ENCODE measurements at places on chromosomes 3 and 15. TPM values are rescaled to one million over a fixed set of nuclear protein-coding genes. Genes with fewer than 3 reads are reported as not detected.

The CAMK2N2 gene
- total RNA-seq: 1.2 TPM

The ADCY5 gene
- total RNA-seq: 12.4 TPM

The THAP10 gene
- total RNA-seq: 3.9 TPM

The HYAL3 gene
- total RNA-seq: 2.2 TPM

The DNAJC19 gene
- 119 TPM for total RNA-seq

The PLA2G4F gene
- total RNA-seq: not detected

The ZDHHC23 gene
- 0.24 TPM for total RNA-seq

The TTC21A gene
- 6.9 TPM for total RNA-seq

The ANKUB1 gene
- total RNA-seq: not detected

GRCh38 chr3:39168156-39168780 is 14.9 kb upstream of the CSRNP1 start:
- DNase-seq: no peak

DNA sequence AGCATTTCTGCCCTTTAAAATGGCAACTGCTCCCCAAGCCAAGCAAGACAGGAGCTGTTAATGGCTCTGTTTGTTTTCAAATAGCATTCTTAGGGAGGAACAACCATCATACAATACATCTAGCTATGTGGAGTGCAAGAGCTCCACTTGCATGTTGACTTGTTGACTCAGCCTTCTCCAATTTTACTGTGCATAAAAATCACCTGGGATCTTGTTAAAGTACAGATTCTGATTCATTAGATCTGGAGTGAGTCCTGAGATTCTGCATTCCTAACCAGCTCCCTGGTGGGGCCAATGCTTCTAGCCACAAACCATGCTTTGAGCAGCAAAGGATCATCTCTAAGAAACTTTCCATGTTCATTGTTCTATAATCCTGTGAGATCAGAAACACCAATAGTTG is 171.4 kb downstream of the THRB start:
- DNase-seq: no peak

DNA sequence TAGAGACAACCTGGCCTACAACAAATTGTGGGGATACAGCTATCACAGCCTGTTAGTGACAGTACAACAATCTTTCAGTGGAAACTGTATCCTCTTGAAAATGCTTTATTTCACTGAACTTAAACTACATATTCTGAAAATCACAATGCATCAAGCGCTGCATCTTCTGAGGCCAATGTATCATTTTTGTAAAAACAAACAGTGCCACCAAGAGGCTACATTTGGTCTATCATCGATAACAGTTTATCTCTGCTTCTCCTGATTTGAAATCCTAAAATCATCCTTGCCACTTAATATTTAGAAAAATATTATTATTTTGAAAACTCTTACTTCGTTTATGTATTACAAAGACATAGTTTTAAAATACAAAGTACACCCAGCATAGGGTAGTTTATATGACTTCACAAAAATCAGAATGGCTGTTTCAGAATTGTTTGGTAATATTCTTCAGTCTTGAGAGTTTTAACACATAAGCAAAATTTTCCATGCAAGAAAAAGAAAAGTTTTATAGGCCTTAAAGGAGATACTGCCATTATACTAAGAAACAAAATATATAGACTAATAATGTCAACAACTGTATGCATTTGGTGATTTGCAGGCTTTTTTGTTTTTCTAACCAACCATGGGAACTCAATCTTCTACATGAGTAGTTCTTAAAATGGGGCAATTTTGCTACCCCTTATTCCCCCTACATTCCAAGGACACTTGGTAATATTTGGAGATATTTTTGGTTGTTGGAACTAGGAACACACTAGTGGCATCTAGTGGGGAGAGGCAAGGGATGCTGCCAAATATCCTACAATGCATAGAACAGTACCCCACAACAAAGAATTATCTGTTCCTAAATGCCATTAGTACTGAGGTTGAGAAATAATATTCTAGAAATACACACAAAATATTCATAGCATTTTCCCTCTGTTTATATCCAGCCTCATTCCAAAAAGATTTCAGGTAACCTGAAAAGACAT is 42.3 kb downstream of the WDR72 start:
- DNase-seq: no peak

GRCh38 chr3:180680097-180680430 is 775 bp upstream of the CCDC39 start:
- DNase-seq: no peak

DNA sequence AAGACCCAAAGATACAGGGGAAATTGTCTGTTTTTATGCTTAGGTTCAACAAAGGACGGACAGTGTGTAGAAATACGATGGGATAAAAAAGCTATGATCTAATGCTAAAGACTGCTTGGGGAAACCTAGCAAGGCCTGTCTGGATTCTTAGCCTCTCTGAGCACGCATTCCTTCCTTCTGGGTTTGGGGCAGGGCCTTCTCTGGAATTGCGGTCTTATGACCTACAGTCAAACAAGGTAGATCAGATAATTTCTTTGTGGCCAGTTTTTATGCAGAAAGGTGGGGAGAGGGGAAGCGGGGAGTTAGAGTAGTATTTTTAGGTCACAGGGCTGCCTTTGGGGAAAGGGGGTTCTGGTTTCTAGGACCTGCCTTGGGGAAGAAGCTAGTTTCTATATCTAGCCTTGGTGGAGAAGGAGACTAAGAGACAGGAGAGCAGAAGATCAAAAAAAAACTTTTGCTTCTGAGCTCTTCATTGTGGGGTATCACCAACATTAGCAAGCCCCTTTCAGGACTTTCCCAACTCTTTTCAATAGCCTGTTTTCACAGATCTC is 39.1 kb upstream of the LIPC start:
- no peak for DNase-seq

DNA sequence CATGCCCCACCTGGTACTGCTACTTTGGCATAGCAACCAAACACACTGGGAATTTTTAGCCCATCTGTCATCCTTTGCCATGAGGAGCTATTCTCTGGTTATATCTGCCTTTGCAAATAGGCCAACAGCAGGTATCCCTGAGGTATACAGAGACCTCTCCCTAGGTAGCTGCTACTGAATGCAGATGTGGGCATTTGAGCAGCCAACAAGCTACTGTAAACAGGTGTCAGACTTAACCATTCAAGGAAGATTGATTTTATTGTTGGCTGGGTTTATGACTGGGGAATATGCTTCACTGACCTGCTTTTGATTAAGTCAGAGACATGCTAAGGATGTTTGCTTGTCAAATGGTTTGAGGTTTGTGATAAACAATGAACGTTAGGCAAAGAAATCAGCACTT is 183.2 kb downstream of the OXSM start:
- no peak for DNase-seq

- no peak for DNase-seq
Measured at GRCh38 chr3:9452417-9452816, 55.0 kb downstream of the SETD5 start.

GRCh38 chr3:8899876-8900460 is 63.3 kb downstream of the RAD18 start:
- DNase-seq: no peak

GRCh38 chr3:124600765-124601164 is 129.5 kb upstream of the UMPS start:
- DNase-seq: no peak

- no peak for DNase-seq
Measured at GRCh38 chr3:14252321-14253021, 73.9 kb downstream of the LSM3 start.

- peak; percentile 84 for DNase-seq
Measured at GRCh38 chr3:57060089-57060821, at the start of gene SPATA12. Gene SPATA12, plus strand, starts transcription at chr3:57060664. Its CDS starts 13,031 bp downstream, at chr3:57073695.

DNA sequence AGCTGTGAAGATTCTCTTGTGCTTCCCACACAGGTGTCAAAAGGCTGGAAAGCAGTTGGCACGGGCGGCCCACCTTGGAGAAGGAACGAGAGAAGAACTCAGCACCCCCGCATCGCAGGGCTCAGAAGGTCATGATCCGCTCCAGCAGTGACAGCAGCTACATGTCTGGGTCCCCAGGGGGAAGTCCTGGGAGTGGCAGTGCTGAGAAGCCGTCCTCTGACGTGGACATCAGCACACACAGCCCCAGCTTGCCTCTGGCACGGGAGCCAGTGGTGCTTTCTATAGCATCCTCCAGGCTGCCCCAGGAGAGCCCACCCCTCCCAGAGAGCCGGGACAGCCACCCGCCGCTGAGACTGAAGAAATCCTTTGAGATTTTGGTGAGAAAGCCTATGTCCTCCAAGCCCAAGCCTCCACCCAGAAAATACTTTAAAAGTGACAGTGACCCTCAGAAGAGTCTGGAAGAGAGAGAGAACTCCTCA is 31.4 kb downstream of the STARD5 start:
- DNase-seq: no peak

- DNase-seq: no peak
Measured at GRCh38 chr3:67897351-67898336, 243.2 kb upstream of the SUCLG2 start.

- DNase-seq: peak; percentile 13
Measured at GRCh38 chr3:68007621-68008226, 353.3 kb upstream of the SUCLG2 start.

DNA sequence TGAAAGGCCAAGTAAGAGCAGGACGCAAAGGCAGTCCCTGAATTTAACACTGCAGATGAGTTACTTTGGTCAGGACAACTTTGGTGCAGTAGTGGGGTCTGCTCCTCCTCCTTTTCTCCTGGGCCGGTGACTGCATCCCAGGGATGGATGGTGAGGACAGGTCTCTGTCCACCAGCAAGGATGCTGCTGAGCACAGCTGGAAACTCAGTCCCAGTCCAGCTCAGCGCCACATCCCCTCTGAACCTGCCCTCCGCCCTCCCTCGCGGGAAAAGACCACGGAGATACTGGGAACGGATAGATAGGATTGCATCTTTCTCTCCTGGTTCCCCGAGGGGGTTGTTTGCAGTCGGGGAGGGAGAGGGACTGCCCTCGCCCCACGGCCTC is 13.8 kb downstream of the GRAMD2A start:
- no peak for DNase-seq

DNA sequence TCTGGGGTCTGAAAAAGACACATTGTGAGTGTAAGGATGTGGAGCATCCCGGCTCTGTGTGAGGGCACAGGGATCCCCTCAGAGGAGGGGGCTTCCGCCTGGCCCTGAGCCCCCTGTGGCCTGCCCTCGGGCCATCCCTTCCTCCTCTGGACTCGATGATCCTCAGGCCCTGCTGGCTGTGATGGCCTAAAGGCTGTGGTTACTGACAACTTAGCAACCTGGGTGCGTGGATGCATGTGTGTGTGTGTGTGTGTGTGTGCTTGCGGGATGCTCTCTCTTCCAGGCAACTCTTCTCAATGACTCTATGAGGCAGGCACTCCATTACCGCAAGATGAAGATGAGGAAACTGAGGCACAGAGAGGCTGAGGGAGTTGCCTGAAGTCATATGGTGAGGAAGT is 66.0 kb downstream of the ASB7 start:
- peak; percentile 47 for DNase-seq

GRCh38 chr15:69530991-69531664 is 78.5 kb downstream of the RPLP1 start:
- DNase-seq: no peak

DNA sequence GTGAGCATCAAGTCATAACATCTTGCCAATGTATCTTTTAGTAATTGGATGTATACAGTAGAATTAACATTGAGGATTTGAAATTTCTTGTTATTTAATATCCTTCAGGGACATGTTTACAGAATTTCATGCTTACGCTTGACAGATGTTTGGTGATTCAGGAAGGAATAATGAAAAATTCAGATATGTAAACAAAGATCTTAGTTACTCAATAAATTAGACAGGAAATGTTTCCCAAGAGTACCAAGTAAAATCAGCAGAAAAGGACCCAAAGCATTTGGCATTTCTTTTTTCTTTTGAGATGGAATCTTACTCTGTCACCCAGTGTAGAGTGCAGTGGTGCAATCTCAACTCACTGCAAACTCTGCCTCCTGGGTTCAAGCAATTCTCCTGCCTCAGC is 4.7 kb upstream of the COL6A5 start:
- DNase-seq: no peak

DNA sequence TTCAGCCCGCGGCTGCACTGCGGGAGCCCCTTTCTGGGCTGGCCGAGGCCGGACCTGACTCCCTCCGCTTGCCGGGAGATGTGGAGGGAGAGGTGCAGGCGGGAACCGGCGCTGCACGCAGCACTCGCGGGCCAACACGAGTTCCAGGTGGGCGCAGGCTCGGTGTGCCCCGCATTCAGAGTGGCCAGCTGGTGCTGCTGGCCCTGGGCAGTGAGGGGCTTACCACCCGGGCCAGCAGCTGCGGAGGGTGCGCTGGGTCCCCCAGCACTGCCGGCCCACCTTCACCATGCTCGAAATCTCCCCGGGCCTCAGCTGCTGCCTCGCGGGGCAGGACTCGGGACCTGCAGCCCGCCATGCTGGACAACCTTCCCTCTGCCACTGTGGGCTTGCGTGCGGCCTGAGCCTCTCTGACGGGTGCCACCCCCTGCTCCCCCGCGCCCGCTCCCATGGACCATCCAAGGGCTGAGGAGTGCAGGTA is 733.5 kb upstream of the CCDC54 start:
- no peak for DNase-seq

DNA sequence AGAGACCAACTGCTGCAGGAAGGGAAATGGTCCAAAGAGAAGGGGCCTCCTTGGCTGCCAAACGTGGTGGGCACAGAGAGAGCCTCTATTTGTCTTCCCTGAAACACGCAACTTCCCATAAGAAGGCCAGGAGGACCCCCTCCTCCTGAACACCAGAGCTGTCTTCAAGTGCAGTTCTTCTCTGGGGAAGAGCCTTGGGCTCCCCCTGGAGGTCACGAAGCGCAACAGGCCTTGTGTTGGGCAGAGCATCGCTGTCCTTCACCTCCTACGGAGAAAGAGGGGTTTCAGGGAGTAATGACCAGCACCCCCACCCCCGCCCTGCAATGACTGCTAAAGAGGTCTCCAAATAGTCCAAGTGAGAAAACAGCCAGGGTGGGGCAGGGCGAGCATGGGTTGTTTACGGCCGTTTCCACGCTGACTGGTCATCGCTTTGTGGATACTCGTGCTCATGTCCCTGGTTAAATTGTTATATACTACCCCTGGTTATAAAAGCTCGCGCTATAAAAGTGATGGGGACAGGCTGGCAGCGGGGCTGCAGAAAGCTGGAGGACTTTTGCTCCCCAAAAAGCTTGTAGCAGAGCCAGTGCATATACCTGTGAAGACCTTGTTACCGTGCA is 397.5 kb upstream of the ATP10A start:
- DNase-seq: peak; percentile 34

- no peak for DNase-seq
Measured at GRCh38 chr15:48265135-48265534, 59.0 kb downstream of the SLC12A1 start.

DNA sequence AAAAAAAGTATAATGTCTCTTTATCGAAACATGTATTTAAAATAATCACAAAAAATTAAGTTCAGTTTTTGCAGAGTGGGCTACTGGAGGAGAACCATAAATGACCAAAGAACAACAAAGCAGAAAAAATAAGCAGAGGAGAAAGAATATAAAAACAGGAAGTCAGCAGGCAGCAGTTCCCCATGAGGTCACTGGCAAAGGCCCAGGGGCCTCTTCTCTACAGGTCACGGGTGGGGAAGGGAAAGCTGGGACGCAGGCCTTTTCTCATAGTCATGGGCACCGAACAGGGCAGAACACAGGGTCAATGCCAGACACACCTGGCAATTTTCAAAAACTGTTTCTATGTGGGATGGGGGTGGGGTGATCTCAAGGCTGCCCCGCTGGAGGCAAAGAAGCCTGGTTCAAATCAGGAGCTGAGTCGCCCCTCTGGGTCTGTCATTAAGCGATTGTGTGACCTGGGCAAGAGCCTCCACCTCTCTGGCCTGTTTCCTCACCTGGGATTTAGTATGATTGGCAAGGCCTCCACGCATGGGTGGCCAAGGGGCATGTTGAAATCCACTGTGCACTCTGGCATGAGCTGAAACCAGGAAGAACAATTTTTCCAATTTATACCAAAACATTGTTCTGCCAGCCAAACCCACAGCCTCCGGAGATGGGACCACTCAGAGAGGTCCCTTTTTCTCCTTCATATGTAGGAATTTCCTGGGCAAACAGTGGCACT is 43.8 kb upstream of the UACA start:
- DNase-seq: peak; percentile 40

- no peak for DNase-seq
Measured at GRCh38 chr15:29913528-29914135, 91.4 kb upstream of the TJP1 start.

All from adrenal gland (tissue), 19 donors.